ENCODE measurements at places on chromosomes 7 and 10. TPM values are rescaled to one million over a fixed set of nuclear protein-coding genes. Genes with fewer than 3 reads are reported as not detected.

The TRIM73 gene
- 13.1 TPM for total RNA-seq

The ASB10 gene
- total RNA-seq, result not detected

The TMEM236 gene
- 0.04 TPM for total RNA-seq

The ENKUR gene
- not detected for total RNA-seq

The CUBN gene
- total RNA-seq, result 2.4 TPM

The FGFR2 gene
- not detected for total RNA-seq

All from activated CD4-positive, alpha-beta T cell treated with anti-CD3 and anti-CD28 coated beads, Interleukin-2, amount 10 ng/mL, durations not matched to agents 7 days and 5 days (primary cell).